ENCODE measurements at places on chromosomes 11 and 22.

DNA sequence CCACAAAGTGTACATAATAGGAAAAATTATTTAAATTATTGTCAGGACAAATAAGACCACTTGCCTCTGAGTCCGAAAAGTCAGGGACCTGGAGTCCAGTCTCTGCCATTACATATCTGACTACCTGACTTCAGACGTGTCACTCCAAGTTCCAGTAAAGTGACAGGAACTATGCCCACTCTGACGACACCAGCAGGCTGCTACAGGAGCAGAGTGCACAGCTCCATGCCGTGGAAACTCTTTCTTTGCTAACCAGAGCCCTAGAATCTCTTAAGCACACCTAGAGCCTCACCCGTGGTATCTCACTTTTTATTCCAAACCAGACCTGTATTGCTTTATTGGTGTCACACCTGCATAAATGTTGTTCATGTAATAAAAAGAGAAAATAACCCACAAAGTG is 93.7 kb downstream of the PLEKHA7 start:
- no peak for DNase-seq

- no peak for DNase-seq
Measured at GRCh38 chr22:27378995-27379394, 422.6 kb downstream of the MN1 start.

- no peak for DNase-seq
Measured at GRCh38 chr22:38418589-38418988, 36.4 kb downstream of the KCNJ4 start.

- DNase-seq: no peak
Measured at GRCh38 chr22:44677871-44678555, 24.0 kb upstream of the PRR5 start.

DNA sequence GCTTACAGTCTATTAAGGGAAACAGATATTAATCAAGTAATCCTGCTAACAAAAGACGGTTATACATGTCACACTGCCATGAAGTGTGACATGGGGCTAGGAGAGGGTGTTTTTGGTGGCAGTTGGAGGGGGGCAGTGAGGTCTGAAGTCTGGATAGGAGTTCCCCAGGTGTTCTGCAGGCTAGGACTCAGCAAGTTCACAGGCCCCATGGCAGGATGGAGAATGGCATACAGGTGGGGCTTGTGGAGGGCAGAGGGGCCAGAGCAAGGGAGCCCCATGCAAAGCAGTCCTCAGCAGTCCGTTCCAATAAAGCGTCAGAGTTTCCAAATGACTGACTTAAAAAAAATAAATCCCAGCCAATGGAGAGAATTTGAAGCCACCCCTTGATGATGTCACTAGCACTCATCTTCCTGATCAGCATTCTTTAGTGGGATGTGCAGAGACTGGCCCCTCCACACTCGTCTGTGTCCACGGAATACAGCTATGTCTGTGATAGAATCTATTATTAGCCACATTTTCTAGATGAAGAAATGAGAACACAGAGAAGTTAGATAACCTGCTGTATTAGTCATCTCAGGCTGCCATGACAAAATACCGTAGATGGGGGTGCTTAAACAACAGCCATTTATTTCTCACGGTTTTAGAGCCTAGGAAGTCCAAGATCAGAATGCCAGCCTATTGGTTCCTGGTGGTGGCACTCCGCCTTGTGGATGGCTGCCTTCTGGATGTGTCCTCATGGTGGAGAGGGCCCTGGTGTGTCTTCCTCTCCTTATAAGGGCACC is 32.6 kb downstream of the PRDM11 start:
- DNase-seq: no peak

- no peak for DNase-seq
Measured at GRCh38 chr11:8501836-8502235, 92.2 kb downstream of the STK33 start.

GRCh38 chr11:23729088-23729487 is 767.8 kb upstream of the LUZP2 start:
- no peak for DNase-seq

GRCh38 chr11:1502954-1503707 is 16.6 kb upstream of the MOB2 start:
- DNase-seq: no peak

- DNase-seq: peak; percentile 68
Measured at GRCh38 chr11:8328848-8329330, 65.2 kb upstream of the LMO1 start.

DNA sequence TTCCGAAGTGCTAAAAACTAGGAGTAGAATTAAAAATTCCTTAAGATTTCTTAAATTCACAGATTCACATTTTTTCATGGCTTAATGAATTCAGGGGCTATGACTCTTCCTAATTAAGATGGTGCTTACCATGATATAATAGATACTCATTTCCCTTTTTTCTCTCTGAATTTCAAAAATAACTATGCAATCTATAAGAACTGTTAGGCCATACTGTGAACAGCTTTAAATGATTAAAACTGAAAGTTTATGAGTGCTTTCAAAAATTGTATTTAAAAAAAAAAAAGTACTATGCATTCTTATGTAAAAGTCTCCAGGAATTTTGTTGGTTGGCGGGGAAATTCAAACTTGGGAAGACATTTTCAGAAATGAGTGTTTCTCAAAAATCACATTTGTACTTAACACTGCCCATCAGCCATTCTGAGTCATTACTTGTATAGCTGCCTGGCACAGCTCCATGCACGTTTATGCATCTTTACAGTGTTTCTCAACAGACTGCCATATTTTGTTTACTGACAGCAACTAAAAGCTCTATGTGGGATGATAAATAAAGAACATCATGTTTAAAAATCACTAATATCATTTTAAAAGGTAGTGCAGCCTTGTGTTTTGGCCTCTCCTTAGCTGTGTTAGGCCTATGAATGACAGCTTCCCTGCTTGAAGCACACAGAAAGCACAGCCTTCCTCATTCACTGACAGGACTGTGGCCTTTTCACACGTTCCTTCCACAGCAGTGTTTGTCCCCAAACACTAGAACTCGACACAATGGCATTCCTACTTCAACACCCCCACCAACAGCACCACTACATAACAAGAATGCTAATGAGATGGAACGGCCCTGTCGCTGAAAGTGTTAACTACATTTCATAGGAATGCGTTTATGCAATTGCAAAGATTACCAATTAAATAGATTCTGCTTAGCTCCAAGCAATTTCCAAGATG is 131.4 kb downstream of the DCDC1 start:
- no peak for DNase-seq

DNA sequence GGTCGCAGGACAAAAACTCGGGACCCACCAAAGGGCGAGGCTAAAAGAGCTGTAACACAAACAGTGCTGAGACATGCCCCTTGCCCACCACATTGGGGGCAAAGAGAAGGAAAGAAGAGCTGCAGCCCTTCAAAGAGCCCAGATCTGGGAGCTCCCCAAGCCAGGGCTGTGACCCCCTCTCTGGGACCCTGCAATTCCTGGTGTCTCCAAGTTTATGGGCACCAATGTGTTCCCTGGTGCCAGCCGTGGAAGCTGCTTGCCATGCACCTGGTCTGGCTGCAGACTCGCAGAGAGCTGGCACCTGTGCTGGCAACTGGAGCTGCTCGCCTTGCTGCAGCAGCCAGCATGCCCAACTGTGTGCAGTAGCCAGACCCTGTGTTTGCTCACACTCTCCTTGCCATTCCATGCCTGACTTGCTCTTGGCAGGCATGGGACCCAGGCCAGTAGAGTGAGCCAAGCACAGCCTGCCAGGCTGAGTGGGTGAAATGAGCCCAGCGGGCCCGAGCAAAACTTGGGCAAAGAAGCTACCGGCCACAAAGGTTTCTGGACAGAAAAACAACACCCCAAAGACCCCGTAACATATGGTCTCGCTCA is 16.0 kb downstream of the RRP8 start:
- DNase-seq: no peak

- no peak for DNase-seq
Measured at GRCh38 chr11:27119396-27119795, 78.8 kb downstream of the BBOX1 start.

DNA sequence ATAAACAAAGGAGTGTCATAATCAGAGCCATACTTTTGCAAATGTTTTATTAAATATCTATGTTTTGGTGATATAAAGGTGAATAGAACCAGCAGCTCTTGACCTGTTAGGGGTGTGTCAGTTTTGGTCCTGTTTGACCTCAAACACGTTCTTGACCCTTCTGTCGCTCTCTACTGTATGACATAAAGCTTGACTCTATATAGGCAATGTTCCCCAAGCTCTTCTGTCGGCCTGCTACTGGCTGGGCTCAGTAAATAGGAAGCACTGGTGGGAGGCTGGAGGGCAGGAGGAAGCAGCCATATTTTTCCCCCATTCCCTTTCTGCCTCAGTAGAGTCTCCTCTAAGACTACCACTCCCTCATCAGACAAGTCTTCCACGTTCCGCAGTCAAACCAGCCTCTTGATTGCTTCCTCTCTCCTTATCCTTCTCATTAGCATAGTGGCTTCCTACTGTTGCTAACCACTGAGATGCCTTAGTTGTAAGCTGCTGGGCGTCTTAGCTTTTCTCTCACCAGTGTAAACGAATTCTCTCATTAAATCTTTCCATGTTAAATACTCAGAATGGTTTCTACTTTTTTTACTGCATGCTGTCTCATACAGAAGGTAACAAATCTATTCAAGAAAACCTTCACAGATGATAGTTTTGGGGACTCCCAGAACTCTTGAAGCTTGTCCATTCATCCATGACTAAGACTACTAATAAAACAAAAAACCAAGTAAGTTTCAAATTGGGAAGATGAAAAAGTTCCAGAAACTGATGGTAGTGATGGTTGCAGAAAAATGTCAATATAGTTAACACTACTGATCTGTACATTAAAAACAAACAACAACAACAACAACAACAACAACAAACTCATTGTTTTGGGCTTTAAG is 3.3 kb downstream of the NPAT start:
- peak; percentile 74 for DNase-seq

DNA sequence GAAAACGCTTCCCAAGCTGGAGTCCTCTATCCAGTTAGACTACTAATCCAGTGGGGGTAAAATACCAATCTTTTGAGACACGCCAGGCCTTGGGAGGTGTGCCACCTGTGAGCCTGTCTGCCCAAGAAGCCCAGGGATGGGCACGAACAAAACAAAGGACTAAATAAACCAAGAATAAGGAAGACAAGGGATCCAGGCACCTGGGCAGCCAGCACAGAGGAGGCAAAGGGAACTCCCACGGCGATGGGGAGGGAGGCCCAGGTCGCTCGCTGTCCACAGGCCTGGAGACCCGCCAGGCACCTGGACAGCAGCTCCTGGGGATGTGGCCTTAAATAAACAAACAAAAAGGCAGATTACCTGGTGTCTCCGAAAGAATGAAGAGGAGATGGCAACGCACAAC is 31.4 kb downstream of the LRFN4 start:
- no peak for DNase-seq

- DNase-seq: no peak
Measured at GRCh38 chr11:64062185-64063039, 26.7 kb downstream of the FLRT1 start.

DNA sequence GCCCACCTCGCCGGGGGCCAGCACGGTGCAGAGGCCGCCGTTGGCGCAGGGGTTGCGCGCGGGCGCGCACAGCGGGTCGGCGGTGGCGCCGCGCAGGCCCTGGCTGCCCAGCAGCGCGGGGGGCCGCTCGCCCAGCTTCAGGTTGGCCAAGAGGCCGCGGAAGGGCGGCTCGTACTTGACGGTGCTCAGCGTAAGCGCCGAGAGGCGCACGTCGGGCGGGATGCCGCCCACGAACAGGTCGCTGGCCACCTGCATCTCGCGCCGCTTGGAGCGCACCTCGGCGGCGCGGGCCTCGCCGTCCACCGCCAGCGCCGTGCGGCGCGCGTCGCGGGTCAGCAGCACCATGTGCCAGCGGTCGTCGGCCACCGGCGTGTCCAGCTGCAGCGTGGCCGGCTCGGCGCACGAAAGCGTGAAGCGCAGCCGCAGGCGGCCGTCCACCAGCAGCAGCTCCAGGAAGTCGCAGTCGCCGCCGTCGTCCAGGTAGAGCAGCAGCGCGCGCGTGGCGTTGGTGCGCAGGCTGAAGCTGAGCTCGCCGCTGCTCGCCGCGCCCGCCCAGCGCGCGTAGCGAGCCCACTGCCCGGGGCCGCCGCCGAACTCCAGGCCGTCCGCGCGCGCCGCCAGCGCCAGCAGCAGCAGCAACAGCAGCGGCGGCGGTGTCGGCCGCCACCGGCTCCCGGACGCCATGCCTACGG is 9.8 kb downstream of the NRXN2 start:
- no peak for DNase-seq

- DNase-seq: no peak
Measured at GRCh38 chr22:26450453-26451185, 21.6 kb downstream of the ASPHD2 start.

DNA sequence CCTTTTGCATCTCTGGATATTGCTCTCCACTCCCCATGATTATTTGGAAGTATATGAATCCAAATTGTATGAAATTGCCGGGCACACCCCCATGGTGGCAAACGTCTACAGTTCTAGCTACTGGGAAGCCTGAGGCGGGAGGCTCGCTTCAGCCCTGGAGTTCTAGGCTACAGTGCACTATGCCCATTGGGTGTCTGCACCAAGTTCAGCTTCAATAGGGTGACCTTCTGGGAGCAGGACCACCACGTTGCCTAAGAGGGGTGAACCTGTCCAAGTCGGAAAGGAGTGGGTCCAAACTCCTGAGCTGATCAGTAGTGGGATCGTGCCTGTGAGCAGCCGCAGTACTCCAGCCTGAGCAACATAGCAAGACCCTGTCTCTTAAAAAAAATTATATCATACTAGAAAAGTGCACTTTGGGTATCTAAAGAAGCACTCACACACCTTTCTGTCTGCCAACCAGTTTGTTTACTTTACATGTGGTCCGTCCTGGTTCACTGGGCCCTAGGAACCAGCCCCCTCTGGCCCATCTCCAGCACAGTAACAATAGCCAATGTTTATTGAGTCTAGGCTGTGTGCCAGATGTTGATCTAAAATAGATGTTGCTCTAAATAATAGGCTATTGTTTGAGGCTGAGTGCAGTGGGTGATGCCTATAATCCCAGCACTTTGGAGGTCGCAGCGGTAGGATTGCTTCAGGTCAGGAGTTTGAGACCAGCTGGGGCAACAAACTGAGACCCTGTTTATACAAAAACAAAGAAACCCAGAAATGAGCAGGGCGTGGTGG is 16.4 kb upstream of the KAT5 start:
- DNase-seq: no peak

- DNase-seq: no peak
Measured at GRCh38 chr11:88377646-88378045, 40.1 kb upstream of the CTSC start.

DNA sequence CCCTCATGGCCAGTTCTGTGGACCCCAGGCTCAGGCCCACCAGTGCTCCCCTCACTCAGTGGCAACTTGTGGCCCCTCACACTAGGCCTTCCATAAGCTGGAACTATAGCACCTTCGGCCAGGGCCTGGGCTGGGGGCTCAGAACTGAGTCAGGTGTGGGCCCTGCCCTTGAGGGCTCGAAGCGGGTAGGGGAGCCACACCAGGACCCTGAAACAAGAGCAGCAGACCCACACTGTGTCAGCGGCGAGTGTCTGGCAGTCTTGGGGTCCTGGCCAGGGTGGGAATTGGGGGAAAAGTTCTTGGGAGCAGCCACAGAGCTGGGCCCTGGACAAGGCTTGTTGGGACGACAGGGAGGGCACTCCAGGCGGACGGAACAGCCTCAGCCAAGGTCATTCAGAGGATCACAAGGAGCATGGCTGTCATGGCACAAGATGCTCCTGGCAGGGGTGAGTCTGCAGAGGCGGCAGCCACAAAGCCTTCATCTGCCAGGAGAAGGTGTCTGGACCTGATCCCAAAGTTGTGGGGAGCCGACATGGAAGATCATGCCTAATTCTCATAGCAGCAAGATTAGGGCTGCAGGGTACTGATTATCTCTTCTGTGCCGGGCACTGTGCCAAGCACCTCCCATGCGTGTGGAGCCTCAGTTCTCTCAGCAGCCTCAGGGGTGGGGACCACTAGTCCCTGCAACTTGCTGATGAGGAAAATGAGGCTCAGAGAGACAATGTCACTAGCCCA is 50.7 kb downstream of the SHISAL1 start:
- DNase-seq: no peak
